ENCODE measurements at places on chromosomes 3 and 15.

DNA sequence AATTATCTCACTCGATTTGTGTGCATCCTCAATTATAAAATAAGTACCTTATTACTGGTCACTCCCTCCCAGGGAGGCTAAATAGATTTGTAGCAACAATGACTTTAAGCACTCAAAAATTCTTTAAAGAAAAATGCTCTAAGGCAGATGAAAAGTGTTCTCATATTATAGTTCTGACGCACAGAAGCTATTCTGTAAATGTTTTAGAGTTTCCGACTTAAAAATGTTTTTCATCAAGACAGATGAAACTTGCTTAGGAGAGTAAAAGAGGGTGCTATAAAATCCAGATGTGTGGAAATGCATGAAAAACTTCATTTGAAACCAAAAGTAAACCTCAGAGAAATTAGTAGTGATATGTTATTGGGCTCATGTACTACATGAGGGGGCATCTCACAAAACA, 398.4 kb upstream of the KCNMB2 start:
- DNase-seq, result no peak

GRCh38 chr15:85383470-85384148, 3.2 kb downstream of the AKAP13 start:
- DNase-seq, result no peak

- DNase-seq, result no peak
These were observed 342.2 kb downstream of the EPHB1 start for GRCh38 chr3:135137296-135137695.

DNA sequence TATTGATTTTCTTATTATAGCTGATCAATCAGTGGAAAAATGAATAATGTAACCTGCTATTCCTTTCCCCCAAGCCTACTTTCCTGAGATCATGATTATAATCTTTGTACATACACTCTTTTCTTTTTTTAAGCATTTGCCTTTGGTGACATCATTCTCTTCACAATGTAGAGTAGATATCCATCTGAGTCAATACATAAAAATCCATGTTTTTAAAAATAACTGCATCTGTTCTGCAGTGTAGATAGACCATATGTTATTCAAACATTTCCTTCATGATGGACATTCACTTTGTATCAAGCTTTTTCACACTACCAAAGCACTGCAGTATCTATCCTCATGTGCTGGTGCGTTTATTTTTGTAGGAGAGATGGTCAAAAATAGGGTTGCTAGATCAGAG, 211.1 kb downstream of the PTPRG start:
- no peak for DNase-seq

GRCh38 chr15:53512029-53512428, 247.4 kb downstream of the WDR72 start:
- DNase-seq, result no peak

DNA sequence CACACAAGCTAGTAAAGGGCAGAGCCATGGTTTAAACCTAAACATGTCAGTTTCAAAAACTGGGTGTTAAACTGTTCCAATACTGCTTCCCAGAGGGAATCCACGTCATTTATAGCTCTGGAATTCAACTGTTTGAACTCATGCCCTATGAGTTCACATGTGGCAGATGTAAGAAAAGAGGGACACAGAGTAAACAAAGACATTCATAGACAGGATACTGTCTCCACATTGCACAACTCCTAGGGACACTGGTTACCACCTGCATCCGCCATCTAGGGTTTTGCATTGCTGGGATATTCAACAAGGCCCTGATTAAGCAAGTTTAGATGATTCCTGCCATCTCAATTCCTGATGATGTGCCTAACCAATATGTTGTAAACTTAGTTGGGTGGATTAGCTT, 134.1 kb upstream of the COL8A1 start:
- no peak for DNase-seq

GRCh38 chr3:123292321-123293310, 90.9 kb downstream of the SEC22A start:
- DNase-seq, result no peak

DNA sequence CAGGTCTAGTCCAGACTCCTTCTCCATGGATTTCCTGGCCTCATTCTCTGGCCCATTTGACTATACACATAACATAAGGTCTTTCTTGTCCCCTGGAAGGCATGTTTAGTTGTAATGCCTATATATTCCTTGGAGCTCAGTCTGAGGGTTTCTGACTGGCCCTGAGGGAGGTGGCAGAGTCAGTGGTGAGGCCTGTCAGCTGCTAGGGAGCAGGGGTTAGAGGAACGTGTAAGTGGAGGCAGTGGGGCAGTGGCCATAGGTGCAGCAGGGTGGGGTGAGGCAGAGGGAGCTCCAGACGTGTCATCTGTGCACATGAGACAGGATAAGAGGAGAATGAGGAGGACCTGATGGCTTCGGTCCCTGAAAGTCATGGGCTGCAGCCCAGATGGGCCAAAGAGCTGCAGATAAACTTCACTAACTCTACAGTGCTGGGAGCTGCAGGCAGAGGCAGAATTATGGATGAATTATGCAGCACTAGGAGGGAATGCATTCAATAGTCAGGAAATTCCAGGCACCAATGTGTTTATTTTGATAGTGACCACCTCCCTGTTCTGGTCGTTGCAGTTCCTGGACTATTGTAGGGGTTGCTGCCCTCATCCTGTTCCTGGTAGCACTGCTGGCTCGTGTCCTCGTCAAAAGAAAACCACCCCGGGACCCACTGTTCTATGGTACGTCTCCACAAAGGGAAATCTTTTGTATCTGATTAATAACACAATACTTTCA, 4.9 kb downstream of the TM6SF1 start:
- DNase-seq, result no peak

Data from stimulated activated CD4-positive, alpha-beta T cell treated with anti-CD3 and anti-CD28 coated beads, Interleukin-15, amount 100 ng/mL, for 24 hours (primary cell).